Activated CD4-positive, alpha-beta memory T cell treated with anti-CD3 and anti-CD28 coated beads, Interleukin-2, amount 10 ng/mL, durations not matched to agents 7 days and 5 days (primary cell): ENCODE measurements at places on chromosomes 12 and 14. TPM values are rescaled to one million over a fixed set of nuclear protein-coding genes. Genes with fewer than 3 reads are reported as not detected.

COCH gene
- 0.55 TPM for total RNA-seq

BCL2L2 gene
- total RNA-seq, result 4.1 TPM

GRCh38 chr12:27143256-27144069, 61.1 kb upstream of the C12orf71 start:
- DNase-seq, result no peak

DNA sequence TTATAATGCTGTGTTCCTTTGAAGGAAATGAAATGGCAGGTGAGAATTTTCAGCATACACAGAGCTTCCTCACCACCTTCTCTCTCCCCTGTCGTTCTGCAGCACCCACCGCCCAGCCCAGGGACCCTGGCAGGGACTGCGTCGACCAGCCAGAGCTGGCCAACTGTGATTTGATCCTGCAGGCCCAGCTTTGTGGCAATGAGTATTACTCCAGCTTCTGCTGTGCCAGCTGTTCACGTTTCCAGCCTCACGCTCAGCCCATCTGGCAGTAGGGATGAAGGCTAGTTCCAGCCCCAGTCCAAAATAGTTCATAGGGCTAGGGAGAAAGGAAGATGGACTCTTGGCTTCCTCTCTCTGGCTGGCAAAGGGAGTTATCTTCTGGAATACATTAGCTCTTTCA, 35.1 kb downstream of the PAPLN start:
- no peak for DNase-seq

DNA sequence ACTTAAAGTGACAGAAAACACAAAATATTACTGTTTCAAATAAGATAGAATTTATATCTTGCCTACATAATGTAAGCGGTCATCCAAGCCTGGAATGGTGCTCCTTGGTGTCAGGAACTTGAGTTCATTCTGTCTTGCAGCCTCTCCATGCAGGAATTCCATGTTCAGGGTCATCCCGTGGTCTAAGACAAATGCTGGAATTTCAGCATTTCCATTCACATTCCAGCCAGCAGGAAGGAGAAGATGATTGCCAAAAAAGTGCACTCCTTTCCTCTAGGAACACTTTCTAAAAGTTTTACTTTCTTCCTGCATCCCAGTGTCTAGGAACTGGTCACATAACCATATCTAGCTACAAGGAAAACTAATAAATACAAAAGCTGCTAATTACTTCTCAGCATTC, 106.3 kb downstream of the PTPRO start:
- DNase-seq, result no peak

DNA sequence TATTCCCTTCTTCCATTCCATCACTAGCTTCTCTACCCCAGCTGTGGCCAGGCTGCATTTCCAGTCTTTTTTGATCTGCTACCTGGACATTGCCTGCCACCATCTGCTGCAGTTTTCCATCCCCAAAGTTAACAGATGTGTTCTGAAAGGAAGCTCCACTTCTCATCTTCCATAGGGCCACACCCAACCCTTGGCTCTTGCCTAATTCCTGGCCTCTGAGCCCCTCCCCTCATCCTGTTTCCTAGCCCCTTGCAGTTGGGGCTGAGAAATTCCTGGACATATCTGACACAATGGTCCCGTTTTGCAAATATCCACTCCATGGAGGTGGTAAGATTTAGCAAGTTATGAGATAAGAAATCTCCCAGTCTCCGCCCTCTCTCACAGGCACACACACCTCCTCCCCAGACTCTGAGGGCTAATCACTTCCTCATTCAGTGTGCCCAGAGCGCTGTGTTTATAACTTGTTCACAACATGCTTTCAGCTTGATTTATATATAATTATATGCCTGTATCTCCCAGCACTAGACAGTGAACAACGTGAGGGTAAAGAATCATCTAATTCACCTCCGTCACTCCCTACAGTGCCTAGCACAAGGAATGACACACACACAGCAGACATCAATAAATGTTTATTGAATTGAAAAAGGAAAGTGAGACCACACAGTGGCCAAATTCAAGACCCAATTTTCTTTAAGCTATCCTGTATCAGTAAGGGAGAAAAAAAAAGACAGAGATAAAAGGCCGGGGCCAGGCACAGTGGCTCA, 13.4 kb downstream of the SMUG1 start:
- DNase-seq, result no peak

GRCh38 chr12:126582231-126582630, 1517.0 kb downstream of the AACS start:
- no peak for DNase-seq

GRCh38 chr12:54405106-54405505, 14.0 kb downstream of the ITGA5 start:
- no peak for DNase-seq
